Stimulated activated CD4-positive, alpha-beta T cell treated with anti-CD3 and anti-CD28 coated beads, Interleukin-2, amount 100 ng/mL, for 48 hours (primary cell): ENCODE measurements at places on chromosomes 3 and 15.

- DNase-seq, result no peak
Measured at GRCh38 chr3:109351231-109351630, 13.9 kb upstream of the DPPA4 start.

- no peak for DNase-seq
Measured at GRCh38 chr15:28953573-28954195, 67.9 kb downstream of the APBA2 start.

DNA sequence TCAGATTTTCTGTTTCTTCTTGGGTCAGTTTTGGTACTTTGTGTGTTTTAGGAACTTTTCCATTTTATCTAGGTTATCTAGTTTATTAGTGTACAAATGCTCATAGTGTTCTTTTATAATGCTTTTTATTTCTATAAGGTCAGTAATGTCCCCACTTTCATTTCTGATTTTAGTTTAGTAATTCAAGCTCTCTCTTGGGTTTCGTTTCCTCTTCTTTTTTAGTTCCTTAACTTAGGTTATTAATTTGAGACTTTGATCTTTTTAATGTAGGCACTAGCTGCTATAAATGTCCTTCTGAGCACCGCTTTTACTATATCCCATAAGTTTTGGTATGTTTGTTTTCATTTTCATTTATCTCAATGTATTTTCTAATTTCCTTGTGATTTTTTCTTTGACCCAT lies 27.0 kb upstream of the CD200R1L start:
- DNase-seq, result no peak

DNA sequence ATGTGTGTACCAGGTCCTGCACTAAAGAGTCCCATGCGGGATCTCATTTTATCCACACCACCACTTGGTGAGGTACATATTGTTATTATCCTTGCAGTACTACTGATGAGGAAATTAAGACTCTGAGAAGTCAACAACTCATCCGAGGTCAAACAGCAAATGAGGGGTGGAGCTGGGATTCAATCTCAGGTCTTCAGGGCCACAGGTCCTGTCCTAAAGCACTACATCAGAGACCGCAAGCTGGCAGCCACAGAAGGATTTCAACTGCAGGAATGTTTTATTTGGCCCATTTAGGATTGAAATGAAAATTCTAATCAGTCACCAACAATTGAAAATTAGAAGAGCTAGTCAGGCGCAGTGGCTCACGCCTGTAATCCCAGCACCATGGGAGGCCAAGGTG lies 131.4 kb downstream of the ADAMTS17 start:
- DNase-seq, result no peak

DNA sequence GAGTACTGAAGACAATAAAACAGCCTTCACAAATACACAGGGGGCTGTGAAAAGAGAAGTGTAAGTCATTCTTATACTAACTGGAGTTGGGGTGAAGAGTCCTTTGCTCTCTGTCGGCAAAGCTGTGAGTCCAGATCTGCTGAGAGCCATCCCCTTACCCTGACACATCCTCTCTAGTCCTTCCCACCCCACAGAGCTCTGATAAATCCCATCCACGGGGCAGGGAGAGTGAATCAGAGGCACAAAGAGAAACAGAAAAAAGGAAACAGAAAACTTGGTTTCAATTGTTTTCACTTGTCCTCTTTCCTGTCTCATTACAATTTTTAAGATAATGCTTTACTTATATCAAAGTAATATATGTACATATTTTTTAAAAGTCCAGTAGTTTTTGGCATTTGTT lies 18.2 kb upstream of the ZNF639 start:
- DNase-seq, result no peak

GRCh38 chr3:180252683-180253082 lies 215.9 kb upstream of the PEX5L start:
- DNase-seq, result no peak

GRCh38 chr3:152658977-152659720 lies 175.8 kb upstream of the P2RY1 start:
- DNase-seq, result no peak

GRCh38 chr3:29466442-29466841 lies 185.6 kb downstream of the RBMS3 start:
- DNase-seq, result no peak

- no peak for DNase-seq
Measured at GRCh38 chr3:124659175-124659574, 71.1 kb upstream of the UMPS start.

GRCh38 chr3:15345066-15345607 lies 12.8 kb upstream of the SH3BP5 start:
- DNase-seq, result no peak

DNA sequence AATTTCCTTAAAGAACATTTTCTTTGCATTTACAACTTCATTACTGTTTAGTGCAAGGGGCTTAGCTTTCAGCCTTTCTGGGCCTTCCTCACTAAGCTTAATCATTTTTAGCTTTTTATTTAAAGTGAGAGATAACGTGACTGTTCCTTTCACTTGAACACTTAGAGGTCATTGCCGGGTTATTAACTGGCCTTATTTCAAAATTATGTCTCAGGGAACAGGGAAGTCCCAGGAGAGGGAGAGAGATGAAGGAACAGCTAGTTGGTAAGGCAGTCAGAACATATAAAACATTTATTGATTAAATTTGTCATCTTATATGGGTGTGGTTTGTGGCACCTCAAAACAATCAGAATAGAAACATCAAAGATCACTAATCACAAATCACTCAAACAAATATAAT lies 268.7 kb downstream of the TIGIT start:
- no peak for DNase-seq

DNA sequence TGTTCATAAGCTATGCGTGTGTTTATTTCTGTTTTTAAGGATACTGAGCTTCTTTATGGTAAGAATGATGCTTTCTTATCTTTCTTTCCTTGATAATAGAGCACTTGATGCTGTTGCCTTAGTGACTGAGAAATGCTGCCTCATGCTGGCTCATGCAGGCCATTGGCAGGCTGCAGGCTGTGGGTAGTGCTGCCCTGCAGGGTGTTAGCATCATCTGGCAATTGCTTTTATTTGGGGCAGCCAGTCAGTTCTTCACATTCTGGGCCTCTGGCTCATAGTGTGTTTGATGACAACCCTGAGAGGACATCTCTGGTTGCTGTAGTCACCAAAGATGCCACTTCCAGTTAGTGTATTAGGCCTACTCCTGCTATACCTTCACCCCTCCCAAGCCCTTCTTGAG lies 66.2 kb upstream of the ONECUT1 start:
- DNase-seq, result no peak

DNA sequence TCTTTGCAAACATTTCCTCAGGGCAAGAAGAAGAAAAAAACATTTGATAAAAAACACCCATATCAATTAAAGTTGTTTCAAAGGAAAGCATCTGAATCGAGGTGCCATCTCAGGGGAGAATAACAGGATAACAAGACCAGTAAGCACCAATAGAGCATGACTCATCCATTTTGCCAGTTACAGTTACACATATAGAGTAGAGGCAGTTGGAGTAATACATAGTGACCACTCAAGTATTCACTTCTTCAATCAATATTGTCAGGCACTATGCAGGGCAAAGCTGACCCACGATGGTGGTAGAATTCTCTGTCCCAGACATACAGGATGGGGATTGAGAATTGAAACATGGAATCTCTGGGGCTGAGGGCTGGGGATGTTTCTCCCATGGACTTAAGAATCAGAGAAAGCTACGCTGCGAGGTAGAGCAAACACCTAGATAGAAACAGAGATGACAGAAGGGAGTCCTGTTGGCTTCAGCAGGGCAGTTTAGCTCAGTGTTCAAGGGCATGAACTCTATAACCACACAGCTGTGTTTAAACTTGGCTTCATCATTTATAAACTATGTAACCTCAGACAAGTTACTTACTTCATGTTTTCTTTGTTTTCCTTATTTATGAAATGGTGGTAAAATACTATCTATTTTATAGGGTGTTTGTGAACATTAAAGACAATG lies 186.4 kb upstream of the NANOGP8 start:
- no peak for DNase-seq

- DNase-seq, result no peak
Measured at GRCh38 chr3:43073116-43073835, 32.6 kb downstream of the POMGNT2 start.

DNA sequence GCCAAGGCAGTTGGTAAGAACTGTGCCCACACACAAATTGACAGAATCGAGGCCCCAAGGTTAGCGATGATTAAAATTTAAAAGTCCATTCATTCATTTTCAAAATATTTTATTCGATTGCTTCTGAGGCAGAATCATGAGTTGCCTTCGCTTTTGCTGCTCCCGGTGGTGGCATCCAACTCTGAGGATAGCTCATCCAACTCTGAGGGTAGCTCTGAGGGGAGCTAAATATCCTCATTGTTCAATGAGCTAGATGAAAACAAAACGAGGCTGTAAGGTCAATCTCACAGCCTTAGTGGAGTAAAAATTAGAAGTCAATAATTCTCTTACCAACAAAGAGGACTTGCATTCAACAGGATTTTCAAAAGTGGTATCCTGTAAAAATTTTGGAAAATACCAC lies 897 bp upstream of the CHL1 start:
- DNase-seq, result no peak

DNA sequence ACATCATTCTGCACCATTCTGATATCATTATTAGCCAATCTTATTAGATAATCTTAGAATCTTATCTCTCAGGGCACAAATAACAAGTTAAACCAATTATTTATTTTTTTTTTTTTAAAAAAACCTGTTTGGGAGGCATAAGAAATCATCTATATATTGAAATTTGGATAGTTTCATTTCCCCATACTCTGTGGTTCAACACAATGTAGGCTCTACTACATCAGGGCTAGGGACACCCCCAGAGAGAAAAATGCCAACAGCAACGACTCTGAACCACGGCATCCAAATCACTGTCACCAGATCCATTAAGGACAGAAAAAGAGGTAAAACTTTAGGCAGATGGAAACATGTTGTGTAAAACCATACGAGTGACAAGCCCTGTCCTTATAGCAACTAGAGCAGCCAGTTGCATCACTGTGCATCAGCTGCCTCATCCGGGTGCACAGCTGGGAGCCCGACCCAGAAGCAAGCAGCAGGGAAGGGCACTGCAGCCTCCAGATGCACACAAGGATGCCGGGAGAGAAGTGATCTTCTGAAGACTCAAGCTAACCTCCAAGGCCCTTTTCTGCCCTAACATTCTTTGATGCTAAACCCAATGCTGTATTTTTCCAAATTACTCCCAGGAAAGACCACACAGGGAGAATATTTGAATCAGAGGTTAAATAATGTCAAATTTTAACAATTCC lies 381.1 kb downstream of the CTNNB1 start:
- DNase-seq, result no peak

- no peak for DNase-seq
Measured at GRCh38 chr15:29687204-29687815, 135.0 kb downstream of the TJP1 start.

DNA sequence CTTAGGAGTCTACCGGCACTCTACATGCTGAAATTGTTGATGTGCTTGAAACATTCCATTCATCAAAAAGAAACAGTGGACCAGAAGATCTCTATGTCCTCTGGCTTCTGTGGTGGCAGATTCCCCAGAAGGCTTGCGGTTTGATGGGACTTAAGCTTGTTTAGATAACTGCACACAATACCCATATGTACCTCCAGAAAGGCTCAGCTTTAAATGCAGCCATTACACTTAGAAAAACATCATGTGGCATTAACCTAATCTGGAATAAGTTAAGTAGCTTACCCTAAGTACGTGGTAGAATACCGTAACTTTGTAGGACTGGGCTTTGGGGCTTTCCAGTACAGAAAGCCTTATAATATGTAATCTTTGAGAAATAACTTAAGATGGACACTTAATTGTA lies 187.3 kb downstream of the RBMS3 start:
- no peak for DNase-seq

- DNase-seq, result no peak
Measured at GRCh38 chr15:71182522-71182921, 67.3 kb downstream of the THSD4 start.

DNA sequence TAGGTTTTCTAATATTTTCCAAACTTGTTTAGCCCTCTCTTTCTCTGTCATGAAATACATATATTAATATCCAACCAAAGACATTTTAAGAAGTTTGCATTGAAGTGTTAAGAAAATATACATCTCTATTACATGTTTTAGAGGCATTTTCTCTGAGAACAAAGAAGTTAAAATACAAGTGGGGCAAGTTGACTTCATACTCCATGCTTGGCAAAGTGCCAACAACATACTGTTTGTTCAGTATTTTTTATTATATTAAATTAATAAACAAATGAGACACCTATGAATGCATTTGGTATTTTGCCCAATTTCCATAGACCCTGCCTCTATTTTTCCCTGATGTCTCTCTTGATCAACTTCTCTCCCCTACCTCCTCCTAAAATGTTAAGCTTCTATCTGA lies 232.8 kb upstream of the MRPL3 start:
- DNase-seq, result no peak

DNA sequence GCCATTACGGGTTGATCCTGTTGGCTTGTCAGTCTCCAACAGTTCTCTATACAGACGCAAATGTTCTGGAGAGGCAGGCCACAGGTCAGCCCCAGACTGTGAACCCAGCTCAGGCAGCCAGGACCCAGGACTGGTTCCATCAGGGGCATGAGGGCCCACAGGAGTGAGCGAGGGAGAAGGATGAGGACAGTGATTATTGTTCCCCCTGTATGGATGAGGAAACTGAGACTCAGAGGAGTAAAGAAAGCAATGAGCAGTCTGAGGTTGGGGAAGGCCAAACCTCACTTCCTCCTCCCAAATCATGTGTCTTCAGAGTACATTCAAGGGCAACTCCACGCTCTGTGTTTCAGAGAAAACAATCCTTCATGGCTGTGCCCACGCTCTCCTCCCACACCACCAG lies 121.9 kb downstream of the RPLP1 start:
- DNase-seq, result no peak
